Colonic mucosa (tissue), 4 donors: ENCODE measurements at places on chromosomes 2 and 18. TPM values are rescaled to one million over a fixed set of nuclear protein-coding genes. Genes with fewer than 3 reads are reported as not detected.

The DCC gene
- total RNA-seq: 0.48 TPM

DNA sequence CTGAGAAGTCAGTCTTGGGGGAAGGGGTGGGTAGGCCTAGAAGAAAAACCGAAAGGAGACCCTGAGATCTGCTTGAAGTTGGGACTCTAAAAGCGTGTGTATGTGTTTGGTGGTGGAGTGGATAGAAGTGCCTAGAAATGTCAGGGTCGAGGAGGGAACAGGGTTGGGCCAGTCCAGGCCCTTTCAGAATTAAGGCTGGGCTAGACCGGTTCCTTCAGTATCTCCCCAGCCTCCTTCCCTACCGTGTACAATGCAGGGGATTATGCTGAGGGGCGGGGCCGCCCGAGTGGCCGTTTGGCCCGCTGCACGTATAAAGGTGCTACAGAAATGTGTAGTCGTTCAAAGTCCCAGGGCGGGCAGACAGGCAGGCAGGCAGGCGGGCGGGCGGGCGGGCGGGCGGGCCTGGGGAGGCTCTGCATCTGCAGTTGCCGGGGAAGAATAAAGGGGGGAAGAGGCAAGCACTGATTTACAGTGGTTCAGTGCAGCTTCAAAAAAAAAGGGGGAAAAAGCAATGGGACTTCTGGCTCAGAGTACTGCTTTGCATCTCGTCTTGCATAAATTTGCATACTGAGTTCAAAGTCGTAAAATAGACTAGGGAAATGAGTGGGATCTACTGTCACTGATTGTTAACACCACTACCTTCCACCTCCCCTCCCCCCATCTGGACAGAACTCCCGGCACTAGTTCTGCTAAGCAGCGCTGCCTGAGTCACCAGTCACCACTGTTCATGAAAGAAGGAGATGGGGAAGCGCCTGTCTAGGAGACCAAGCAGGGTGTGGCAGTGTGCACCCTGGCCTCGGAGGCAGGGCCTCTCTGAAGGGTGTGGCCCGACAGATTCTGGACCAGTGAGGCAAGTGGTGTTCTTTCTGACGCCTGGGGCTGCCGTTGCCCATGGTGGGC lies 3.6 kb downstream of the IGFBP2 start:
- H3K4me1 ChIP-seq: peaks cover 4% of the 10 kb centered on the region
- no peak overlapping the region for H3K4me3 ChIP-seq
- H3K27me3 ChIP-seq: peaks cover 11% of the 10 kb centered on the region

DNA sequence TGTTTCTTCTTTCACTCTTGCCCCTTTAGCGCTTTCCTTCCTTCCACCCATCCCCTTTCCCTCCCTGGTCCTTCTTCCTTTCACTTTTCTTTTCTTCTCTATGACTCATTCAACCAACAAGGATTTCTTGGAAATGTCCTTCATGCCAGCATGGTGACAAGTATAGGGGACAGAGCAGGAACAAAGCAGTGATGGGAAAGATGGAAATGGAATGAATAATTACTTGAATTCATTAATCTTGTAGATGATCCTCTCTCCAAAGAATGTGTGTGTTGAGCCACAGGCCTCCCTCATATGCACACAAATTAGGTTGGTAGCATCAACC lies 1.5 kb downstream of the VAMP5 start:
- DNase-seq: no peak
- no peak overlapping the region for H3K4me3 ChIP-seq
- no peaks in the 10 kb centered on the region for H3K36me3 ChIP-seq

- H3K27ac ChIP-seq: no peak overlapping the region
- no peak overlapping the region for H3K4me3 ChIP-seq
- no peaks in the 10 kb centered on the region for H3K4me1 ChIP-seq
- DNase-seq: no peak
- H3K27me3 ChIP-seq: no peaks in the 10 kb centered on the region
These were observed 83.7 kb upstream of the ZNF516 start for GRCh38 chr18:76578571-76579300.

GRCh38 chr2:70412294-70413070 lies 110.6 kb upstream of the FAM136A start:
- DNase-seq: no peak
- H3K27ac ChIP-seq: no peak overlapping the region
- H3K4me3 ChIP-seq: no peak overlapping the region
- no peaks in the 10 kb centered on the region for H3K4me1 ChIP-seq
- H3K36me3 ChIP-seq: no peaks in the 10 kb centered on the region

The GALNT14 gene
- 0.15 TPM for total RNA-seq

- H3K4me3 ChIP-seq: no peak overlapping the region
- no peak overlapping the region for H3K27ac ChIP-seq
- peak; percentile 25 for DNase-seq
- H3K4me1 ChIP-seq: no peaks in the 10 kb centered on the region
These were observed 88.5 kb downstream of the DYNAP start for GRCh38 chr18:54679318-54680149.

GRCh38 chr2:110679337-110679707 lies 1.5 kb upstream of the BUB1 start:
- no peaks in the 10 kb centered on the region for H3K4me1 ChIP-seq
- no peaks in the 10 kb centered on the region for H3K36me3 ChIP-seq
- DNase-seq: no peak
- H3K27me3 ChIP-seq: no peaks in the 10 kb centered on the region

The SPATA3 gene
- not detected for total RNA-seq

The RAB17 gene
- total RNA-seq: 32.5 TPM

The APCDD1 gene
- total RNA-seq: 5.6 TPM

DNA sequence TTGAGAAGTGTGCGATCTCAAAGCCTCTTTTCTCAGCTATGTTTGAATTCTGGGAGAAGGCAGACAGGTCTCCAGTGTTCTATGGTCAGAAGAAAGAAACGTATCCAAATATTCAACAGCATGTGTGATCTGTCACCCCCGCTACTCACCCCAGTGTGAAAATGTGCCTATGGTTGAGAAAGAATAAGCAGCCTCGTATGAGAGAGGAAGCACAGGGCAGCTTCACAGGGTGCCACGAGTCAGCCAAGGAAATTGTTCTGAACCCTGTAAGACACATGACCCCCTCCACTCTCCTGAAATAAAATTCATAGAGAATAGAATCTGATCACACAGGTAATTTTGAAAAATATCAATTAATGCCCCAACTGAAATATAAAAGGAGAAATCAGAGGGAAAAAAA lies 8.0 kb upstream of the SF3B1 start:
- H3K4me3 ChIP-seq: no peak overlapping the region
- H3K36me3 ChIP-seq: no peaks in the 10 kb centered on the region
- no peaks in the 10 kb centered on the region for H3K27me3 ChIP-seq
- H3K27ac ChIP-seq: no peak overlapping the region
- no peaks in the 10 kb centered on the region for H3K4me1 ChIP-seq

DNA sequence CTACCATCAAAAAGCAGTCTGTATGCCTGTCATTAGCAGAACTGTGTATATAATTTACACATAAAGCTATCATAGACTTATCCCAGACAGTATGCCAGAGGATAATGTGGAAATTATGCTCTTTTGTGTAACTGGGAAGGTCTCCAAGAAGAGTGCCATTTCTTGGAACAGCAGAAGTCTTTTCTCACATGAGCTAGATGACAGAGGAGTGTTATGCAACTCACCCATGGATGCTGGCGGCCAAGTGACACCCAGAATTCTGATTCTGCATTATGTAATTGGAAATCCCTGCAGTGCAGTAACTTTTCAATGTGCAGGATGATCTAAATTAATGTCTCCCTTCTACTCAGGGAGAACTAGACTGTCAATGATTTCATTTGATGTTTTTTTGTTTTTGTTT lies 160.0 kb downstream of the UBE2E3 start:
- no peak overlapping the region for H3K27ac ChIP-seq
- no peaks in the 10 kb centered on the region for H3K36me3 ChIP-seq
- H3K27me3 ChIP-seq: no peaks in the 10 kb centered on the region
- no peaks in the 10 kb centered on the region for H3K4me1 ChIP-seq

DNA sequence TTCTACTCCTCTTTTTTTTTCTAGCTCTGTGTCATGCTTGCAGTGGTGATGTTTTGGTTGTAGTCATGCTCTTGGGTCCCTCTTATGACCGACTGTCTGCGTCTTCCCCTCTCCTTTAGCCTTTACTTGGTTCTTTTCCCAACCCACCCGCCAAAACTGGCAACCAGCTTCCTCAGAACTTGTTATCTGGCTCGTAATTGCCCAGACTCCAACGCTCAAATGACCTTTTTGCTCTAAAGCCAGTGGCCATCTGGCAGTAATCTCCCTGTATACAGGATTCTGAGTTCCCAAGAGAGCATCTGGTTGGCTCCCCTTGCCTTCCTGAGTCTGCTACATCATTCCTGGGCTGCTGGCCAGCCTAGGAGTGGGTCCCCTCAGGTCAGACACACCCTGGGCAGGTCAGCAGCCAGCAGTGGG lies 147.2 kb downstream of the MGAT5 start:
- peaks cover 8% of the 10 kb centered on the region for H3K4me1 ChIP-seq
- H3K27ac ChIP-seq: no peak overlapping the region
- H3K36me3 ChIP-seq: no peaks in the 10 kb centered on the region
- H3K4me3 ChIP-seq: no peak overlapping the region
- H3K27me3 ChIP-seq: no peaks in the 10 kb centered on the region

The UXS1 gene
- 31.0 TPM for total RNA-seq

The CDH2 gene
- 0.84 TPM for total RNA-seq

DNA sequence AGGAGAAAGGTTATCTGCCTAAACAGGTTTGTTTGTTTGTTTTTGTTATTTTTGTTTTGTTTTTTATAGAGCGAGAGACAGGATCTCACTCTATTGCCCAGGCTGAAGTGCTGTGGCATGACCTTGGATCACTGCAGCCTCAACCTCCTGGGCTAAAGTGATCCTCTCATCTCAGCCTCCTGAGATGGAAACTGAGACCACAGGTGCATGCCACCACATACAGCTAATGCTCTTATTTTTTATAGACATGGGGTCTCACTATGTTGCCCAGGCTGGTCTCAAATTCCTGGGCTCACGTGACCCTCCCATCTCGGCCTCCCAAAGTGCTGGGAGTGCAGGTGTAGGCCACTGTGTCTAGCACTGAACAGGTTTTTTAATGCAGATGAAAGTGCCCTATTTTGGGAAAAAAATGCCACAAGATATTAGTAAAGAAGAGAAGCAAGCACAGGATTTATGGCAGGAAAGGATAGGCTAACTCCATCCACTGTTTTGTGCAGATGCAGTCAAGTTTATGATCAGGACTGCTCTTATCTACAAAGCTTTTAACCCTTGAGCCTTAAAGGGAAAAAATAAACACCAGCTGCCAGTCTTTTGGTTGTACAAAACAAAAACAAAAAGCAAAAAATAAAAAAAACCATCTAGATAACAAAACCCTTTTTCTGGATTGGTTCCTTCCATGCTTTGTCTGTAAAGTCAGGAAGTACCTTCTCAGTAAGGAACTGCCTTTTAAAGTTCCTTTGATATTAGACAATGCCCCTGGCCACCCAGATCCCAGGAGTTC lies 29.4 kb downstream of the MAP4K3 start:
- DNase-seq: no peak
- no peak overlapping the region for H3K27ac ChIP-seq
- H3K36me3 ChIP-seq: no peaks in the 10 kb centered on the region
- no peaks in the 10 kb centered on the region for H3K27me3 ChIP-seq
- H3K4me1 ChIP-seq: peaks cover 8% of the 10 kb centered on the region
